ENCODE measurements at places on chromosomes 6 and 20.
A peak's percentile ranks its signal among the peaks of the same experiment; 100 is the strongest.

DNA sequence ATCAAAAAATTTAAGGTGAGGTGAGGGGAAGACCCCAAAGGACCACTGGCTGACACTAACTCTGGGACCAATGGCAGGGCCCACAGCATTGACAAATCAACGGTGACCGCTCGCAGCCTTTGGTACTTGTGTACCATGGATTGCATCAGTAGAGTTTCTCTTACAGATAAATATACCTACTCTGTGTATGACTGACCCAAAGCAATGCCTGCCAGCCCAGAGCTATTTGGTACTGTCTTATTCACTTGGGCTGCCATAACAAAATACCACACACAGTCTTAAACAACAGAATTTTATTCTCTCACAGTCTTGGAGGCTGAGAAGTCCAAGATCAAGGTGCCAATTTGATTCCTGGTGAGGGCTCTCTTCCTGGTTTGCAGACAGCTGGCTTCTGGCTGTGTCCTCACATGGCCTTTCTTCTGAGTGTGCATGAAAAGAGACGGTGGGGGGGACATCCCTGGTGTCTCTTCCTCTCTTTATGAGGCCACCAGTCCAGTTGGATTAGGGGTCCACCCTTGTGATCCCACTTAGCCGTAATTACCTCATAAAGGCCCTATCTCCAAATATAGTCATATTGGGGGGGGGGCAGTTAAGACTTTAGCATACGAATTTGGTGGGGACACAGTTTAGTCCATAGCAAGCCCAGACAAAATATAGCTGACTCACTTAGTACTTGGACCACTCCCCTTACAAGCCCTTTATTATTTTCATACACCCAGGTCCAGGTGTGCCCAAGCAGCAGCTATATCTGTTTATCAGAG is 336.3 kb downstream of the CD83 start:
- no peak for DNase-seq

DNA sequence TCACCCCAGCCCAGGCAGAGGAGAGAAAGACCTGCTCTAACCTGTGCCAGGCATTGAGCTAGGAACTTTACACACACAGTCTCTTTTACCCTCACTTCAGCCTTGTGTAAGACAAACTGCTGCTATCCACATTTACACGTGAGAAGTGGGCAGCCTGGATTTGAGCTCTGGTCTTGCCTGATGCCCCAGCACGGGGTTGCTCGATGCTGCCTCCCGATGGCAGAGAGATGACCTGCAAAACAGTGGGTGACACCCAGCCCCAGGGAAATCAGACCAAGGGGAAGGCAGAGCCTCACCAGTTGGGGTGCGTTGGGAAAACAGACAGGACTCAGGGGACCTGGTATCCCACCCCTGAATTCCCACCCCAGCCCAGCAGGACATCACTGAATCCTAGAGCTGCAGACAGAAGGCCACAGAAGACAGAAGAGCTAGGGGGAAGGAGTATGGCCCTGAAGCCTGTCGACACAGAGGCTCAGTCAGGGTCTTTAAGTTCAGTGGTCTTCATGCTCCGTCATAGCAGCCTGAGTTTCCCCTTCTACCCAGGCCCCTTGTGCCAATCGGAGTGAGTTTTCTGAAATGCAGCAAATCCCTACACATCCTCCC is 990 bp downstream of the BPI start:
- peak; percentile 65 for DNase-seq

DNA sequence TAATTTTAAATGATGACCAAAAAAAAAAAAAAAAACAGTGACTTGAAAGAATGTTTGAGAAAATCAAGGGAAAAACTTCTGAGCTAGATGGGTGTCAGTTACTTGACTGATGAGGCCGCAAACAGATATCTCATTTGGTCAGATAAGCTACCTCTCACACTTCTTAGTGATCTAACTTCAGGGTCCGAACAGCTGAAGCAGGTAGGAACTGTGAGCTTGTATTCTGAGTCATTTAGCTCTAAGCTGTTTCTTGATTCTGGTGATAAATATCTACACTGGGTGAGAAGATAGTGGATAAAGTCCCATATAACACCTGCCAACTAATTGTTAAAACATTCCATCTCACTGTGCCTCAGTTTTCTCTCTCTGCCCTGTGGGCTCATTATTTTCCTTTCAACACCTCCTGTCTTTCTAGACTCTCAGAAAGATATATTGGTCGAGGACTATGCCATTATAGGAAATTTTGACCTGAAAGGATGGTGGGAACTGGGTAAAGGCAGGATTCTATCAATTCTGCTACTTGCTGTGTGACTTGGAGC is 7.7 kb downstream of the KIF3B start:
- DNase-seq = no peak

DNA sequence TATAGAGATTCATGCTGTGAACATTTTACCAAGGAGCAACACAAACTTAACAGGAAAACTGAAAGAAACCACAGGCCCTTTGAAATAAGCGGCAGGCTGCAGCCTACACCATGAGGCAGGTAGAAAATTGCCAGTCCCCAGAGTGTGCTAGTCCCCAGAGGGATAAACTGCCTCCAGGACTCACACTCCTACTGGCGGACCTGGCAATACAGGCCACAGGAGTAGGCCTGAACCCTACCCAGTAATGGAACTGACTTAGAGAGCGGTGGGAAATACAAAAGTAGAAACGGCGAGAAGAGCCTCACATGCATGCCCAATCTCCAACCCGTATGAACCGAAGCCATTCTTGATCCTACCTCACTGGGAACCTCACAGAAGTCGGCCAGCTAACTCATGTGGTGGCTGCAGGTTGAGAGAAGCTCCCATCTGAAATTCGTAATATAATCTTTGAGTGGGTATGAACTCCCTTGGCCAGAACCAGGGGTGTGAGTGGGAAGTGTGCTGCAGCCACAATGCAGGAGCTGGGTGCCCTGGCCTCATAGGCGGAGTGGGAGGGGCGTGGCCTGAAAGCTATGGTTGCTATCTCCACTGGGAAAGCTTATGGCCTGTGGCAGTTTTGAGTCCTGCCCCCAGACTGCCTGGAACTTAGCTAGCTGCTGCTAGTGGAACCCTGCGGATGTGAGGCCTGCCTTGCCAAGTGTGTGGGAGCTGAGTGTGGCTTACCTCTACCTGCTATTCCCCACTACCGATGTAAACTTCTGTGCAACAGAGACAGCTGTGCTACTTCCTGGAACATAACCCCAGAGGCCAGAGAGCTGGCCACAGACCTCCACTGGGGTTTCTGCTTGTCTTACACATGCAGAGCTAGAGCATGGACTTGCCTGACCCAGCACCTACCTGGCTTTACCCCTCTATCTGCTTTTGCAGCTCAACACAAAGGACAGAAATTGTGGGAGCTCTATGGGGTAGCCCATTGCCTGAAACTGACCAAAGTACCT is 146.5 kb upstream of the COL21A1 start:
- DNase-seq = no peak

GRCh38 chr6:110325197-110325596 is 33.0 kb downstream of the METTL24 start:
- no peak for DNase-seq

- no peak for DNase-seq
These were observed 797.7 kb upstream of the MAN1A1 start for GRCh38 chr6:120147071-120147871.

DNA sequence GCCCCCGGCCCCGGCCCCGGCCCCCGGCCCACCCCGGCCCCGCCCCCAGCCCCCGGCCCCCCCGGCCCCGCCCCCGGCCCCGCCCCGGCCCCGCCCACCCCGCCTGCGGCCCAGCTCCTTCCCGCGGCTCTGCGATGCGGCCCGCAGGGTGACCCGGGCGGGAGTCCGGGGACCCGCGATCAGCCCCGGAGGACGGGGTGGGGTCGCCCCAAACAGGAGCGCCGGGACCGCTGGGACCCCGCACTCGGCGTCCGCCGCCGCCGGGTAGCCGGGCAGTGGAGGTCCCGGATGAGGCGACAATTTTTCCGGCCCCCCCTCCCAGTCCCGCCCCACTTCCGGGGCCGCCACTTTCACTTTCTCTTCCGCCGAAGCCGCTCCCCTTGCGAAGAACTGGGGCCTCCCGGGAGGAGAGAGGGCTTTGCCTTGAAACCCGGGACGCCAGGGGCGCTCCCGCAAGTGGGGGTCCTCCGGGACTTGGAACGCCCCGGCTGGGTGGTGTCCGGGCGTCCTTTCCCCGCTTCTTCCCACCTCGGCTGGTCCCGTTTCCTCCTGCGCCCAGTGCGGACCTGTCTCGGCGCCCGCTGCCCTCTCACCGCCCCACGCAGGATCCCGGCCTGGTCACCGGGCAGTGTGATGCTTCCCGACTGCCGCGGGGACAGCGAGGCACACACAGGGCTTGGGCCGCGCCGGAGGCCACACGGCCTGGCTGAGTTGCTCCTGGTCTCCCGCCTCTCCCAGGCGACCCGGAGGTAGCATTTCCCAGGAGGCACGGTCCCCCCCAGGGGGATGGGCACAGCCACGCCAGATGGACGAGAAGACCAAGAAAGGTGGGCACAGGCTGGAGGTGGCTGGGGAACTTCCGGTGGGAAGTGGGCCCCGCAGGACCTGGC is at the start of gene RBCK1:
Gene RBCK1 (plus strand): TSS at position 347 of the 890 bp plus-strand sequence. CDS start 459 bp downstream, at position 806.
- peak; percentile 91 for DNase-seq

DNA sequence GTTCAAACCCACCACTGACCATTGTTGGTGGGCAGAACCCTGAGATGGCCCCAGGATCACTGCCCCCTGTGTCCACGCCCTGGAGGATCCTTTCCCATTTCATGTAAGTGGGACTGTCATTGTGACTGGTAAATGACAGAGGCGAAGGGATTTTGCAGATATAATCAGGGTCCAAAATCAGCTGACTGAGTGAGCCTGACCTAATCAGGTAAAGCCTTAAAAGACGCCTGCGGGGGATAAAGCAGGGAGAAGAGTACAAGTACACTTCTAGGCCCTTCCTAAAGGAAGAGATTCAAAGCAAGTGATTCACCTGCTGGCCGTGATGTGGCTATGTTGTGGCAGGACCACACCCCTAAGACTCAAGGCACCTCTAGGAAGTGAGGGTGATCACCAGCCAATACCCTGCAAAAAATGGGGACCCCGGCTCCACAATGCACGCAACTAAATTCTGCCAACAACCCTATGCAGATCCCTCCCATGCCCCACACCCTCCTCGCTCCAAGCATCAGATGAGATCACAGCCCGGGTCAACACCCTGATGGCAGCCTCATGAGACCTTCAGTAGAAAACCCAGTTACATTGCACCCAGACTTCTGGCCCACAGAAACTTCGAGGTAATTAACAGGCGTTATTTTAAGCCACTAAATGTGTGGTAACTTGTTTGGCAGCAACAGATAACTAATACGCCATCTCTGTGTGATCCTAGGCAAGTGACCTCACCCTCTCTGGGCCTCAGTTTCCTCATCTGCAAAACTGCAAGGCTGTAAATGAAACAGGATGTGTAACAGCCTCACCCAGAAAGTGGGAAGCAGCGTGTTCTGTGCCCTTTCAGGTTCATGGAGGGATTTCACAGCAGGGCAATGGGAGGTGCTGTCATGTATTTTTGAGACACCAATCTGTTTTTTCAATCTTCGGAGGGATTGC is 11.3 kb downstream of the PREX1 start:
- no peak for DNase-seq

GRCh38 chr20:6506906-6507305 is 260.6 kb upstream of the BMP2 start:
- no peak for DNase-seq

DNA sequence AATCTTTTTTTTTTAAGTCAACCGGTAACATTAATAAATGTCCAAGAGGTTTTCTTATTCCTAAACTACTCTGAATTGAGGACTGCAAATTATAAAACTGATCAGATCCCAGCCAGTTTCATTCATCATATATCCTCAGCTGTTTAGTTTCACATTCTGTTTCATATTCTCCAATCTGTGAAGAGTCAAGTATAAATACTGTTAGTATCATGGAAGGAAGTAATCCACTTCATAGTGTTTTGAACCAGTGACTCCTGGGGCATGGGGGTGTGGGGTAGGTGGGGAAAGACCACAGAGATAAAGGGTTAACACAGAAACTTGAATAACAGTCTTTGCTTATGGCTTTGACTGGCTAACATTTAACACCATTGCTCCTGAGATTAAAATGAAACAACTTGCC is 69.9 kb downstream of the FYN start:
- no peak for DNase-seq

DNA sequence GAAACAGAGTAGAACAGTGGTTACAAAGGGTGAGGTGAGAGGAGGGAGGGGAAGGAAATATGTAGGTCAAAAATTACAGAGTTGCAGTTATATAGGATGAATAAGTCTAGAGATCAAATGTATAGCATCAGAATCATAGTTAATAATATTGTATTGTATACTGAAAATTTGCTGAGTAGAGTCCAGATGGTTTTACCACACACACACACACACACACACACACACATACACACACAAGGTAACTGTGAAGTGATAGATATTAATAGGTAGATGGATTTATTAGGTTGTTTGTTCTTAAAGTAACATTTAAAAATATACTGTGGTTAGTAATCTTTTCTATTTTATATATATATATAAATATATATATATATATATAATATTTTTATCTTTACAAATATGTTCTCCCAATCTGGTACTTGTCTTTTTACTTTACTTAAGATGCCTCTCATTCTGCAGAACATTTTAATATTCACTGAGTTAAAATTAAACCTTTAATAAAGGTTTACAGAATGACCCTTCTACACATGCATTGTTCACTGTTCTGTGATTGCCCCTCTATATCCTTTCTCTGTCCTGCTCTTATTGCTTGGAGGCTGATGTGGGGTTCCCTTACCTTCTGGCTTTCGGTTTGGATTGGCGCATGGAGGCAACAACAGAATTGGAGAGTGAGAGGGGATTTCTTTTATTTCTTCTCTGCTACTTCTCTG is 408 bp downstream of the PTCHD4 start:
- no peak for DNase-seq

DNA sequence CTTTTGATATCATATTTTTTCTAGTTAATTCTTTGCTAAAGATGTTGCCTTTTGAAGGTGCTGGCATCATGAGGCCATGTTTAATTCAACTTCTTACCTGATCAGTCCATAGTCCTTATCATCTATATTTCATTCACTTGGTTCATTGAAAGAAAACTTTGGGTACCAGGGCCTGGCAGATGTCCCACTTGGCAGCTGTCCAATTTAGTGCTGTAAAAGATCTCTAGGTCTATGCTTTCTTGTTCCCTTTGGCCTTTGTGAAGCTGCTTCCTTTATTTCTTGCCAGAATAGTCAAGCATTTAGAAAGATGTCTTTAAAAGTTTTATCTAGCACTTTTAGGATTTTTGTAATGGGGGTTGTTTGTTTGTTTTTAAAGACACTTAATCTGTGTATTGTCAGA is 61.7 kb upstream of the EYA4 start:
- no peak for DNase-seq
